ENCODE measurements at places on chromosomes 3 and 15.

DNA sequence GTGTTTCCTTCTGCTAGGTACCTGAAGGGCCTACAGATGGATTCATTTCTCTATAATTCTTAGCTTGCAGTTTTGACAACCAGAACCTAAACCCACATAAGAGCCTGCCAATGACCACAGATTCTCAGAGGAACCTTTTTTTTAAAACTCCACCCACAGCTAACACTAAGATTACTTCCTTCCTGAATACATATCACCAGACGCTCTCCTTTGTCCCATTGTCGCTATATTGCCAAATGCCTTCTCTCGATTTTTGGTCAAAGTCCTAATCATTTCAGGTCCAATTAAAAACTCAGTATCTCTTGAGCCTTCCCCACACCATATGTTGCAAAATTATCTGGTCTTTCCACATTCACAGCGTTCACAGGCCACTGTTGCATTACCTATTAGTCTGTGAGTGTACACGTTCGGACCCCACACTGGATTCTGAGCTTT lies 12.4 kb downstream of the ZNF710 start:
- DNase-seq = no peak

- DNase-seq = no peak
Observed at GRCh38 chr3:139533781-139534454, 5.6 kb downstream of the RBP1 start.

- no peak for DNase-seq
Observed at GRCh38 chr3:151895478-151896241, 22.2 kb downstream of the SUCNR1 start.

- DNase-seq = no peak
Observed at GRCh38 chr3:53261712-53262111, 5.9 kb upstream of the TKT start.

DNA sequence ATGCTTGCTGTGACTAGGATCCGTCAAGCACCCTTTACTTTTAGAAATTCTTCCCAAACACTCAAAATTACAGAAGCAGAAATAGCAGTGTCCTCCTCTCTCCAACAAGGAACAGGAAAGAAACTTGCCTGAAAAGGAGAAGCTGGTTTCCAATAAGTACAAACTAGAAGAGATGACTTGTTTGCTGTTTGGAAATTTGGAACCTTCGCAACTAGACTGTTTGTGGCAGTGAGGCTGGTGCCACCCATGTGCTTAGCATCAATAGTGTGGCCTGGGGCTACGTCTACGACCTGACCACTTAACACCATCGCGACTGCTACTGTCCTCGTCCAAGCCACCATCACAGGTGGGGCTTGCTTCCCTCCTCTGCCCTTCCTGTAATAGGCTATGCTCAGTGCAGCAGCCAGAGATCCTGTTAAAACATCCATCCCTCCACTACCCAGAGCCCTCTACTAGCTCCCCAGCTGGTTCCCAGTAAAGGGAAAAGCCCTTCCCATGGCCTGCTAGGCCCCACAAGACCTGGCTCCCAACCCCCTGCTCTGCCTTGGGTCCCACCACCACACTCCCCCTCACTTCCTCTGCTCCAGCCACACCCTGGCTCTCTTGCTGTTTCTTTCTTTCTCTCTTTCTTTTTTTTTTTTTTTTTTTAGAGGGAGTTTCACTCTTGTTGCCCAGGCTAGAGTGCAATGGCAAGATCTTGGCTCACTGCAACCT lies 52.6 kb upstream of the CCR2 start:
- DNase-seq = no peak

GRCh38 chr15:96801576-96802150 lies 471.2 kb downstream of the NR2F2 start:
- no peak for DNase-seq

DNA sequence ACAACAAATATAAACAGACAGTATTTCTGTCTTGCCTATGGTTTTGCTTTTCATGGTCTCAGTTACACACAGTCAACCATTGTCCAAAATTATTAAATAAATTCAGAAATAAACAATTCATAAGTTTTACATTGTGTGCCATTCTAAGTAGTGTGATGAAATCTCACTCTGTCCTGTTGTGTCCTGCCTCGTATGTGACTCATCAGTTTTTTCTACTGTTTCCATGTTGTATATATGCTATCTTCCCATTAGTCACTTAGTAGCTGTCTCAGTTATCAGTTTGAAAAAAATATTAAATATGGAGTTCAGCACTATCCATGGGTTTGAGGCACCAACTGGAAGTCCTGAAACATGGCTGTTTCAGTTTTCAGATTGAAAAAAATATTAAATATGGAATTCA lies 282.4 kb upstream of the GRM7 start:
- DNase-seq = no peak

DNA sequence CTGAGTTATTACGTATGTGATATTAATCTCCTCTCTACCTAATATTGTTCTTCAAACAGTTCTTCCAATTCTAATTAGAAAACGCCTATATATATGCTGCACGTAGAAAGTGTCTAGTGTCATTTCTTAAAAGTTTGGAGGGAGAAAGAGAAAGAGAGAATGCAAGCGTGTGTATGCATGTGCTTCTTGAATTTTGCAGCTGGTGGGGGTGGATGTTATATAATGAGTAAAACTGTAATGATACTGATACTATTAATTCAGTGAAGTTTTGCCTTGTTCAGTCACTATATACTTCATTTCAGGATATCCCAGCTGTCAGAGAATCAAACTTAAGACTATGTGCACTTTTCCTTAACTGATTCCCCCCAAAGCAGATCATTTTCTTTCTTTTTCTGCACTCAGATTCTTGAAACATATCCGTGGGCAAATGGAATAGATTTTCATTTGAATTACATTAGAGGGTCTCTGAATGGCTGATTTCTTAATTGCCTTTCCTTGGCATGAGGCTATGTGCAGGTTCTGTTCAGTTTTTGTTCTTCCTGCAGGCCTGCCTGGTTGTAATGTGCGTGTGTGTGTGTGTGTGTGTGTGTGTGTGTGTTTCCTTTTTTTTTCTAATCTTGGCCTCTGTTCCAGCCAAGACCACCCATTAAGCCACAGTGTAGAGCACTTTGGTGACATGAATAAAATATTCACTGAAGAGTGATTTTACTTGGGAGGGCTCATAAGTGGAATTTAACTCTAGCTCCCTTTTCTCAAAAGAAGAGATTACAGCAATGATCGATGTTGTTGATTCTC lies 617.5 kb downstream of the RBMS3 start:
- no peak for DNase-seq

DNA sequence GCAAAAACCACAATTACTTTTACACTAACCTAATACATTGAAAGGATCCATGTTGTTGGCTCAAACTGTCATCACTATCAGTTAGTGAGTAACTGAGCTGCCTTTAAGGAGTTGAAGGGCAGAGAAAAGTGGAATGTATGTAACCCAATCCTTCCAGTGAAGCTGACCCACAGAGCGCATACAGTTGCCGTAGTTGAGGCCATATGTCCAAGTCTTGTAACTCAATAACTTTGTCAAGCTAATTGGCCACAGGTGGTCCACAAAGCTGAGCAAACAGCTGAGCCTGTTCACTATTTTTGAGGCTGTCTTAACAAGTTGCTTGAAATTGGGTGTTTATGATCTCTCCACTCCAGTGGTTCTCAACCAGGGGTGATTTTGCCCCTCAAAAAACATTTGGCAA lies 169.0 kb upstream of the SLC24A5 start:
- DNase-seq = no peak

DNA sequence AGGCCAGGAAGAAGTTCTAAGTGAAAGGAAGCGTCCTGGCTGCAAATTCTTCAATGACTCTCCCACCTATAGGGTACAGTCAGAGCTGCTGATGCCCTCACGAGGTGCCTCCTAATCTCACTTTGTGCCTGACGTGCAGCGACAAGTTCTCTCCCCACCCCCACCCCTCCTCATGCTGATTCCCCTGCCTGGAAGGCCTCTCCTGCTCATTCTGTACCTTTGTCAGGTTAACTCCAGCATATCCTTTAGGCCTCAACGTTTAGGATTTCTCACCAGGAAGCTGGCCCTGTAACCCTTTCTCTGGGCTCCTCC lies 25.0 kb downstream of the SLC12A8 start:
- DNase-seq = no peak

DNA sequence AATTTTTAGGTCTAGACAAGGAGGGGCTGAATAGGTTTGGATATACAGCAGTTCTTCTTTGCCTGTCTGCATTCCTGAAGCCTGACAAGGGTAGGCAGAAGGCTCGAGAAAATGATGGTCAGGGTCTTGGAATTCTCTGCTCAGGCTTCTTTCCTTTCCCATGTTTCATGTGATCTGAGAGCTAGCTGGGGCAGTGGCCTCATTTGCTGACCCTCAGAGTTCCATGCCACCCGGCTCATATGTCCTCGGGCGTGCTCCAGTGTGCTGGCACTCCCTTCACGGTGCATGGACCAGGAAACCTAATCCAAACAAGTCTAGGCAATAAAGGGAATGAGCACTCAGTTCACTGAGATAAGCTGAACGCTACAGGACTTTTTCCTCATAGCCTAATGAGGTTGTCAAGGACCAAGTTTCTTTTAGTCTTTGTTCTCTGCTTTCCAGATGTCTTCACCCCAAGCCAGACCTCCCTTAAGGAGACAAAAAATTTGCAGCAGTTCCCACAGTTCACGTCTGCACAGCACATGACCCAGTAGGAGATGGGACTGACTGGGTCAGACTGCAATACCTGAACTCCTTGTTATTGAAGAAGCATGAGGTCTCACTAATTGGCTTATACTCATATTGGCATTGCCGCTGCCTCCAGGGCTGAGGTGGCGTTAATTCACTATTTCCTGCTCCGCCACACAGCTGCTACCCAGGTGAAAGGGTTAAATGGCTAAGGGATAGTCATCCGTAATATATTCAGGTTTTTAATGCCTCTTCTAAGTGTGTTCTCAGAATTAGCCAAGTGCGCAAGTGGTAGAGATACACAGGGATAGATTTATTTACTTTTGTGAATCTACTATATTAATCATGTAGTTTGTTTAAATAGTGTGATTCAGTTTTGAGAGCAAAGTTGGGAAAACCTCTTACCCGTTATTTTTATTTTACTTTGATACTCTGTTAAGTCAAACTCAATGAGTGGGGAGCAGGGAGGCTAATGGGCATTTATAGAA lies 15.3 kb upstream of the RTP4 start:
- no peak for DNase-seq

- no peak for DNase-seq
Observed at GRCh38 chr3:17138246-17139039, 253.7 kb downstream of the PLCL2 start.

- no peak for DNase-seq
Observed at GRCh38 chr3:122993124-122993978, 34.2 kb downstream of the SEMA5B start.

DNA sequence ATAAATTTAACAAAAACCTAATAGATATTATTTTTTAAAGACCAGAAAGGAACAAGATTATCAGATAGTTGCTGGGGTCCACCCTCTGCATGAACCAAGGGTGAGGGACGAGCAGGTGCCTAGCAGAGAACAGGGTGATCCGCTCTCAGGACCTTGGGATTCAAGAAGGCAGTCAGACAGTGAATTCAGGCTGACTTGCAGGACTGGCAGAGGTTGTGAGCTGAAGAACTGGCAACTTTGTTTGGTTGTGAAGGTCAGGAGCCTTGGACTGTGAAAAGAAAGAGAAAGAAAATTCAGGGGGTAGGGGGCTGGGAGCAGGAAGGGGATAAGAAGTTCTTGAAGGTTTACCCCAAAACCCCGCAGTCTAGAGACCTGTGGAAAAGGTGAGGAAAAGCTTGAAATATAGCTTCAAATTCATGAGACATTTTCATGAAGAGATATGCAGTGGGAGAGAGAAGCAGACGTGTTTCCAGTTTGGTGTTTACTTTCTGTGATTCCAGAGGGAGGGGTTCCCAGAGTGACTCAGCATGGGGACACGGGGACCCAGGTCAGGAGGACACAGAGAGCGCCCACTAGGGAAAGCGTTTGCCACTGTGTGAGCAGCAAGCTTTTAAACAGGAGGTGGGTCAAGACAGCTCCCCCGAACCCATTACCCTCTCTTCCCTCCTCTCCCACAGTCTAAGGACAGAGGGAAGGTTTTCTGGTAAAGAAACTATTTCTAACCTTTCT lies 217.2 kb upstream of the UMPS start:
- no peak for DNase-seq

- no peak for DNase-seq
Observed at GRCh38 chr3:35500641-35501350, 138.5 kb upstream of the ARPP21 start.

DNA sequence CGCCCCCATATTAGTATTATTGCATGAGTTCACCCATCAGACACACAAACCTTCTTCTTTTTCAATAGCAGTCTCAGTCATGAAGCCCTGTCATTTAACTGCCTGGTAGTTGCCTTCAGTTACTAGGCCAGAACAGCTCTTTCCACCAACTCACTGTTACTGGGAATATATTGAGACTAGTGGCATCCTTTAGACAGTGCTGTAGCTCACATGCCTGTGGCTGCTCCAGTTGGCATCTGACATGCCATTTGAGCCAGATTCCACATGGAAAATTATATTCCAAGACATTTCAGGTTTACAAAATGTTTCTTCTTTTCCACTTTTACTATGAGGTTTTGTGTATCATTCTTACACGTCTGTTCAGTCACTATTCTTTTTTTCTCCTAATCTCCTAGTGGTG lies 146.1 kb downstream of the GHSR start:
- no peak for DNase-seq

DNA sequence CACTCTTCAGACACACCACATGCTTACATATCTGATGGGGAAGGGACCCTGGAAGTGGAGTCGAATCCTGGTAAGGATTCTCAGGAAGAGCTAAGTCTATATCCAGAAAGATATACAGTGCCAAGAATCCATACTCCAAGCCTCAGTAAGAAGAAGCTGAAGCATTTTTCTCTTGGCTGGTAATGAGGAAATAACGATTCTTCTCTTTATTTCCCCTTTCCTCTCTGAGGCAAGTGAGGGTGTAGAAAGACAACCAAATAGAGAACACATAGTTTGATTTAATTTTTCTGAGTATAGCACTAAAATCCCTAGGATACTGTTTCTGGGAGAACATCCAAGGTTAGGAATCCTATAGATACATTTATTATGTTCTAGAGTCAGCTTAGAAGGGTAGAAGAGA lies 857.3 kb downstream of the TUSC7 start:
- DNase-seq = no peak

GRCh38 chr15:71220828-71221227 lies 105.6 kb downstream of the THSD4 start:
- no peak for DNase-seq

DNA sequence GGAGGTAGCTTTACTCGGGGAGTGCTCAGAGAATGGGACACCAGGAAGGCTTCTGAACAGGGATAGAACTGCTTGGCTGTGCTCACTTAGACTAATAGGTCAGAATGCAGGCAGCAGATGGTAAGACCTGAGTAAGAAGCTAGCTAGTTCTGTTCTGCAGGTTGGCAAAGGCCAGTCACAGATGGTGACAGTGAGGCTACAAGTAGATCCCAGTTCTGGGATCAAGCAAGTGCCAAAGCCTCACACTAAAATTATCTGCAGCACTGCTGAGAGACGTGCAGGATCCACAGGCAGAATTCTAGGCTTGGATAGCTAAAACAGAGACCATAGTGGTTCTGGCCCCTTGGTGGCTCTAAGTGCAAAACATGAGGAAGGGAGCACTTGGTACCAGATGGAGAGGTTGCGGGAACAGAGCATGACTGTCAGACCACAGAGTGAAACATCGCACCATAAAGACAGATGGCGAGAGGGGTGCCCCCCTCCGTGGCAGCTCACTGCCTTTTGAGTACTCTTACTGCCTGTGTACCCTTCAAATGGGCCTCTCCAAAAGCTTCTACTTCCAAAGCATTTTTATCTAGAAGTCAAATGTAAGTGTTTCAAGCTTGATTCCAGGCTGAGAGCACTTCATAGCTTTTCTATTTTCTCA lies 3.6 kb upstream of the GLCE start:
- no peak for DNase-seq

GRCh38 chr3:122797291-122797690 lies 2.4 kb downstream of the SLC49A4 start:
- no peak for DNase-seq

GRCh38 chr3:157159037-157159761 lies 748 bp downstream of the CCNL1 start:
- DNase-seq = peak; percentile 67
